ENCODE measurements at places on chromosomes 13 and 19.

DNA sequence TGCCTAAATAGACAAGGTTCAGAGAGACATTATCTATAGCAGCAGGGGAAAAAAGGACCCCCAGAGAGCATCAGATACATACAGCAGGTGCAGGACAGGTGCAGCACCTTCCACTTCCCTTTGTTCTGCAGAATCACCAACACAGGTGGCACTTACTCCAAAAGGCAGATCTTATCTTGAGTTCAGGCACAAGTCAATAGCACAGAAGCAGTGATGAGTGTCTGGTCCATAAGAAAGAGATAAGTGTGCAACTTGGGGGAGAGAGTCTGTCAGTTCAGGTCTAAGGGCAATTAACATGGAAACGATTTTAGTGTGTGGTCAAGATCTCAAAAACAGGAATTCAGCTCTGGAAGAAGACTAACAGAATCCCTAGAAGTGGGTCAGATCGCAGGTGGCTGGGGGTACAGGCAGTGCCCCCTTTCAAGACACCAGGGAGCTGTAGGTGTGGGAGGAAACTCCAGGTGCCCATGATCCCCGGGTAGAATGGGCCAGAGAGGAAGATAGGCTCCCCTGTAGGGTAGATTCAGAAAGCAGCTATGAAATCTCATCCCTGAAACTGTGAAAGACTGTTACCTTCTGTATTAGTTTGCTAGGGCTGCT lies 40.6 kb downstream of the TNFSF11 start:
- ATAC-seq = no peak

GRCh38 chr13:62337109-62337880 lies 921.6 kb upstream of the PCDH20 start:
- no peak for ATAC-seq

GRCh38 chr19:45592366-45592765 lies 7.8 kb upstream of the OPA3 start:
- no peak for ATAC-seq

GRCh38 chr13:42968906-42969305 lies 23.1 kb downstream of the EPSTI1 start:
- no peak for ATAC-seq

GRCh38 chr13:79423801-79424642 lies 18.0 kb upstream of the RBM26 start:
- no peak for ATAC-seq

GRCh38 chr13:51834581-51835171 lies 10.3 kb downstream of the TMEM272 start:
- no peak for ATAC-seq

GRCh38 chr13:51475727-51476501 lies 23.1 kb upstream of the INTS6 start:
- no peak for ATAC-seq

- no peak for ATAC-seq
Observed at GRCh38 chr19:3133793-3134116, 2.1 kb upstream of the GNA15 start.
